ENCODE measurements at places on chromosomes 5 and 9. TPM values are rescaled to one million over a fixed set of nuclear protein-coding genes. Genes with fewer than 3 reads are reported as not detected.

OR2Y1 gene
- not detected for total RNA-seq

GRCh38 chr9:115262477-115262876, 144.5 kb upstream of the TNC start:
- H3K36me3 ChIP-seq = no peaks in the 10 kb centered on the region
- no peaks in the 10 kb centered on the region for H3K4me1 ChIP-seq
- no peak overlapping the region for H3K4me3 ChIP-seq
- no peak for DNase-seq
- H3K27ac ChIP-seq = no peak overlapping the region
- H3K27me3 ChIP-seq = no peaks in the 10 kb centered on the region

SLC6A3 gene
- total RNA-seq = 0.24 TPM

- no peak for DNase-seq
- no peaks in the 10 kb centered on the region for H3K27me3 ChIP-seq
- H3K4me3 ChIP-seq = no peak overlapping the region
Measured at GRCh38 chr9:91011891-91012290, 210.3 kb downstream of the SYK start.

GRCh38 chr9:95509851-95510708, 6.7 kb downstream of the PTCH1 start:
- peaks cover 73% of the 10 kb centered on the region for H3K27me3 ChIP-seq
- no peak overlapping the region for H3K27ac ChIP-seq
- peak overlapping the region; percentile 35 for H3K4me3 ChIP-seq
- H3K4me1 ChIP-seq = peaks cover 49% of the 10 kb centered on the region

GRCh38 chr9:135415586-135415985, 64.0 kb upstream of the PPP1R26 start:
- H3K27ac ChIP-seq = no peak overlapping the region
- H3K4me1 ChIP-seq = no peaks in the 10 kb centered on the region
- H3K27me3 ChIP-seq = peaks cover 10% of the 10 kb centered on the region
- no peak for DNase-seq

GRCh38 chr9:95836072-95836471, 39.4 kb upstream of the ERCC6L2 start:
- DNase-seq = no peak
- H3K27me3 ChIP-seq = no peaks in the 10 kb centered on the region
- no peak overlapping the region for H3K27ac ChIP-seq
- no peaks in the 10 kb centered on the region for H3K4me1 ChIP-seq
- H3K36me3 ChIP-seq = no peaks in the 10 kb centered on the region
- no peak overlapping the region for H3K4me3 ChIP-seq

- H3K36me3 ChIP-seq = no peaks in the 10 kb centered on the region
- H3K4me3 ChIP-seq = no peak overlapping the region
- DNase-seq = no peak
- H3K4me1 ChIP-seq = no peaks in the 10 kb centered on the region
Measured at GRCh38 chr5:155278532-155278931, 265.0 kb downstream of the KIF4B start.

DNA sequence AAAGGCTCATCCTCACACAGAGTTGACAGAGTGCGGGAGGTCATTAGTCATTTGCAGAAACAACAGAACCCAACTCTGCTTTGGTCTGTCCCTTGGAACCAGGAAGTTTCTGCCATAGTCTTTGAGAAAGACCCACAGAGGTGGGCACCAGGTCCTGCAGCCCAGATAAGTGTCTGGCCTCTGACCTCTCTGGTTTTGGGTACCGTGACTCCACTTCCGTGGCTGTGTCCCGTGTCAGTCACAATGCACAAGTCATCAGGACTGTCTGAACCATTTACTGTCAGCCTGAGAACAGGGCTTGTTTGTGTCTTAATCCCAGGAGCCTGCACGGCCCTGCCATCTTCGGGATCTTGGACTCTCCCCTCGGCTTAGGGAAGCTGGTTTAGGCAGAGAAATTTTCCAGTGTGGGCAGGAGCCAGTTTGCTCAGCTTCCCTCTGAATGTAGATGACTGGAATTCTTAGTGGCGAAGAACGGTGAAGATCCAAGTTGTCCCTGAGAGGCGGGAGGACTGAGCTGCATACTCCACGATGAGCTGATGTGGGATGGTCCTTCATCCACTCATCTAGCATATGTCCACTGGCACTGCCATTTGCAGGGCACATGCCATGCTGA, 11.9 kb downstream of the GSN start:
- H3K27ac ChIP-seq = no peak overlapping the region
- H3K4me1 ChIP-seq = peaks cover 22% of the 10 kb centered on the region
- no peaks in the 10 kb centered on the region for H3K27me3 ChIP-seq

DNA sequence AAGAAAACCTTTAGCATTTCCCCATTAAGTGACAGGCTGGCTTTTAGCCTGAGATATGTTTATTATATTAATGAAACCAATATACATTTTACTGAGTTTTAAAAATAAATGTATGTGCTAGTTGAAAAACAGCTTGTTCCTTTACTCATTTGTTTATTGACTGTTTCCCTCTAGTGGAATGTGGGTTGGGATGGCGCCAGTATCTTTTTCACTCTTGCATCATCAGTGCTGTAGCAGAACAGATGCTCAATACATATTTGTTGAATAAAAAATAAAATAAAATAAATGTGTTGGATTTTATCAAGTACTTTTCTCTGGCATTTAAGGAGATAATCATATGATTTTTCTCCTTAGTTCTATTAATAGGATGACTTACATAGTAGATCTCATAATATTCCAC, 43.0 kb downstream of the FSTL4 start:
- peaks cover 7% of the 10 kb centered on the region for H3K27me3 ChIP-seq
- no peaks in the 10 kb centered on the region for H3K36me3 ChIP-seq
- no peaks in the 10 kb centered on the region for H3K4me1 ChIP-seq
- H3K27ac ChIP-seq = no peak overlapping the region
- H3K4me3 ChIP-seq = no peak overlapping the region

DNA sequence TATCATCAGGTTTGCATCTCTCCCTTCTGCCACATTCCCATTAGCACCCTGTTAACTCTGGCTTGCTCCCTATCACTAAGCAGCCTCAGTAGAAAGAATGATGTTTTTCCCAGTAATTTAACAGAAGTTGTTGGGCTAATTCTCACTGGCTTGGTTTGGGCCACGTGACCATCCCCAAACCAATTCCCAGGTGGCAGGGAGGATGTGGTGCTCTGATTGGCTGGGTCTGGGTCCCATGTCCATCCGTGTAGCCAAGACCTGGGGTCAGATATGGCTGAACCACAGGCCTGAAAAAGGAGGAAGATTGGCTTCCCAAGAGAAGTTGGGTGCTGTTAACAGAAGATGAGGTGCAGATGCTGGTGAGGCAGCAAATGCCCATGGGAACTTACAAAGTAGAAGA, 122.0 kb downstream of the BOD1 start:
- H3K27ac ChIP-seq = no peak overlapping the region
- no peaks in the 10 kb centered on the region for H3K27me3 ChIP-seq
- H3K4me3 ChIP-seq = no peak overlapping the region
- no peaks in the 10 kb centered on the region for H3K36me3 ChIP-seq
- no peaks in the 10 kb centered on the region for H3K4me1 ChIP-seq
- DNase-seq = no peak

LOX gene
- total RNA-seq = not detected

DNA sequence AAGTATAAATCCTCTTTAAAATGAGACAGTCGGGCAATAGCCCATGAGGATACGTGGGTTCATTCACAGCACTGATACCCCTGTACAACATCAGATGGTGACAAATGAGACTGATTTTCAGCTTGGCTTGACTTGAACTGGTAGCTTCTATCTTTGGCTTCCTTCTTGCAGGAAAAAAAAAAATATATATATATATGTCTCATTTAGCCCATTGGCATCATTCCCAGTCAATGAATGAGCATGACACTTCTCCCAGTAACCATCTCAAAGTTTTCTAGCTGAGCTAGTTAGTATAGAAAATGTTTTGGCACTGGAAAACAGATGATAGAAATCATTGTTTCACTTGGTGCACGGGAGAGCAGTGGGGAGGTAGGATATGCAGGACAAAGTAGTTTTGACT, 222.5 kb upstream of the TAS2R1 start:
- H3K4me1 ChIP-seq = no peaks in the 10 kb centered on the region
- no peak overlapping the region for H3K4me3 ChIP-seq
- DNase-seq = no peak
- no peak overlapping the region for H3K27ac ChIP-seq
- no peaks in the 10 kb centered on the region for H3K27me3 ChIP-seq
- no peaks in the 10 kb centered on the region for H3K36me3 ChIP-seq
